Stimulated activated CD4-positive, alpha-beta T cell treated with anti-CD3 and anti-CD28 coated beads, Interleukin-1b, Interleukin-23, amount 100 ng/mL, for 24 hours (primary cell): ENCODE measurements at places on chromosomes 11 and 22.
A peak's percentile ranks its signal among the peaks of the same experiment; 100 is the strongest.

DNA sequence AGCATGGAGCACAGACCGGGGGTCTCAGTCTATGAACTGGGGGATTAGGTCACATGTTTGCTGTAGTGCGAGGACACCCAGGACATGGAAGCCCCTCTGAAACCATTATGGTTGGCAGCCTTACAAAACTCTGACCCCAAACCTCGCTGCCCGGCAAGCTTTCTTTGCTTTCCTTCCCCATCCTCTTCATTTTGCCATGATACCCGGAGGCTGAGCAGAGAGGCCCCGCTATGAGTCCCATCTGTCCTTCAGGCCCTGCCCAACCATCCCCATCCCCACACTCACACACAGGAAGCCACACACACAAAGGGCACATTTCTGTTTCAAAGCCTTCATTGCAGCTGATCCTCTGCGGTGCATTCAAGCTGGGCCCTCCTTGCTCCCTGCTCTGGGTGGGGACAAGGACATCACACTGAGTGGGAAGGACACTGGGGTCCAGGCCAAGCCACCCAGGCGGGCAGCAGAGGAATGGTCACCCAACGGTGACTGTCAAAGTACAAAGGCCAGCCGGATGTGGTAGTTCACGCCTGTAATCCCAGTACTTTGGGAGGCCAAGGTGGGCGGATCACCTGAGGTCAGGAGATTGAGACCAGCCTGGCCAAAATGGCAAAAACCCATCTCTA lies 176.5 kb downstream of the CTTN start:
- DNase-seq: no peak

DNA sequence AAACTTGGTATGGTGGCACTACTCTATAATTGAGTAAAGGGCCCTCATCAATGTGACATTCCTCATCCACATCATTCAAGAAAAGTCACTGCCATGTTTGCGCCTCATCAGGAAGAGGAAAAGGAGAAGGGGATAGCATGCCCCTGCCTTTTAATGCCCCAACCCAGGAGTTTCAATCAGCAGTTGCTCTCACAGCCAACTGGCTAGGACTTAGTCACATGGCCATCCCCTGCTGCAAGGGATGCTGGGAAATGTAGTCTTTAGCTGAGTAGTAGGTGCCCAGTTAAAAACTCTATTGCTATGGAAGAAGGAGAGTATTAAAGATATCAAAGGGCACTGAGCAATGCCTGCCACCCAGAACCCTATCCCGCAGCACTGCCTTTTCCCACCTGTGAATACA lies 10.9 kb upstream of the CCND1 start:
- DNase-seq: no peak

DNA sequence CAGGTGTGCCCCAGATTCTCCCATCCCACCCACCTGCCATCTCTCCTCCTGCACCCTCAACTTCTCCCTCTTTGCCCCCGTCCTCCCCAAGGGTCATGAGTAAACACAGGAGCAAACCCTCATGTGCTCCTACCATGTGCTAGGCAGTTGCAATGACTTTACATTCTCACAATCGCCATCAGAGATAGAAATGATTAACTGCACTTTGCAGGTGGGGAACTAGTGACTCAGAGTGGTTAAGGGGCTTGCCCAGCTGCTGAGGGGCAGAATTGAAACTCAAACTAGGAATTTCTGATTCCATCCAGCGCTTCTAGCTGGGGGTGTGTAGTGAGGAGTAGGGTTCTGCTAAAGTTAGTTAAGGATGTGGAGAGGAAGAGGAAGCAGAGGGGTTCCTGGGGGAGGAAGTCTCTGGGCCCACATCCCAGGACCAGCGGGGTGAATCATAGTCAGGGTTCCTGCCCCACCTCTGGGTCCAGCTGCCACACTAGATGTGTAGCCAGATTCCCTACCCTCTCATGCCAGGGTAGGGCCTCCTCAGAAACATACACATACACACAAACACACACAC lies 16.0 kb upstream of the PRG2 start:
- DNase-seq: no peak

- peak; percentile 59 for DNase-seq
These were observed 49.0 kb upstream of the BIRC3 start for GRCh38 chr11:102268083-102268984.

DNA sequence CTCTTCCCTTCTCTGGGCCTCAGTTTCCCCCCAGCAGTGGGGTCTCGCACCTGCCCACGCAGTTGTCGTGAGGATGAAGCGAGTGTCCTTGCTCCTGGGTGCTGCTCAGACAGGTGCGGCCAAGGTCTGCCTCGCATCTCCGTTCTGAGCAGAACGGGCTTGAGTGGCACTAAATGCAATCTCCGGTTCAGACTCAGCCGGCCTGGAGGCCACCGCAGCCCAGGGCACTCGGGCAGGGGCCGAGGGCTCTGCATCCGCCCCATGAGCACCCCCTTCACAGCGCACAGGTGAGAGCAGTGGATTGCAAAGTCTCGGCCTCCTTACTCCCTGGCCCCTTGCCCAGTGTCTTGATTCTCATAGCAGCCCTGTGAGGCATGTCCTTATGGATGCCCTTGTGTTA lies 30.1 kb upstream of the SLC22A12 start:
- no peak for DNase-seq

DNA sequence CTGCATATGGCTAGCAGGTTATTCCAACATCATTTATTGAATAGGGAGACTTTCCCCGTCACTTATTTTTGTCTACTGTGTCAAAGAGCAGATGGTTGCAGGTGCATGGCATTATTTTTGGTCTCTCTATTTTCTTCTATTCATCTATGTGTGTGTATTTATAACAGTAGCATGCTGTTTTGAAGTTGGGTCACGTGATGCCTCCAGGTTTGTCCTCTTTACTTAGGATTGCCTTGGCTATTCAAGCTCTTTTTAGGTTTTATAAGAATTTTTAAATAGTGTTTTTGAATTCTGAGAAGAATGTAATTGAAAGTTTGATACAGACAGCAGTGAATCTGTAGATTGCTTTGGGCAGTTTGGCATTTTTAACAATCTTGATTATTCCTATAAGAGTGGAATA lies 770.6 kb downstream of the CNTN5 start:
- no peak for DNase-seq

DNA sequence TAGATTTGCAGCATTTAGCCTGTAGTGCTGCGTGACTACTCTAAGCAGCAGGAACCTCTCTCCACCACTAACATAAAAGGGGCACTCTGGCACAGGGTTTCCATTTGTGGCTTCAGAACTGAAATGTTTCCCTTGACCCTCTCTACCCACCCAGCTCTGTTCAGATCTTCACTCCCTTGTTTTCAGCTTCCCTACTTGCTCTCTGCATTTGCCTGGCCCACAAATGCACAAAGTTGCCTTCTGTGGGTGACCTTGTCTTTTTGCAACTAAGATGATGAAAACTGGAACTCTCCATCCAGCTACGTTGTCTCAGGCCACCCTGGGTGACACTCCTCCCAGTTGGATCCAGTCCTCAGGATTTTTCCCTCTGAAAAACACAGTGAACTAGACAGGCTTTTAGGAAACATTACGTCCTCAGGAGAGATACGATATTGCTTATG lies 19.8 kb upstream of the PSMA1 start:
- no peak for DNase-seq

GRCh38 chr11:29319210-29319609 lies 697.6 kb downstream of the KCNA4 start:
- DNase-seq: no peak

DNA sequence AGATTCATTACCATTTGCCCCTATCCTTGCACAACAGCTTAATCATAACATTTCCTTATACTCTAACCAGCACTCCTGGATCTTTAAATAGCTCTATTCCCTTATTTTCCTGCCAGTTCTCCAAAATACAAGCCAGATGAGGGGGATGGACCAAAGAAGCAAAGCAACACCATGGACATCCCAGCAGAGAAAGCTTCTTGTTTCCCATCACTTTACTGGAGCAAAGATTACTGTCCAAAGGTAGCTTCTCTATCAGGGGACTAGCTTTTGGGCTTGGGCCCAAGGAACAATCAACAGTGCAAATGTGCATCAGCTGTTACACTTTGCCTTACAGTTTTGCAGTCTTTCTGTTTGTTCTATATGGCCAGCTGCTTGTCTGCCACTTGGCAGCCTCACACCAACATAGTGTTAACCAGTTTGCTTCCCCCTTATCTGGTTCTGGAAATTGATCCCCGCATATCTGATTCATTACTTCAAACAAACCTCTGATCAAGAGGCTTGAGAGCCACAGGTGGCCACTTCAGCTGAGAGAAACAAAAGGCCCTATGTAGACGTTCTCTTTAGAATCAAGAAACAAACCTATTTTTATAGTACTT lies 814.3 kb downstream of the METTL15 start:
- DNase-seq: no peak

DNA sequence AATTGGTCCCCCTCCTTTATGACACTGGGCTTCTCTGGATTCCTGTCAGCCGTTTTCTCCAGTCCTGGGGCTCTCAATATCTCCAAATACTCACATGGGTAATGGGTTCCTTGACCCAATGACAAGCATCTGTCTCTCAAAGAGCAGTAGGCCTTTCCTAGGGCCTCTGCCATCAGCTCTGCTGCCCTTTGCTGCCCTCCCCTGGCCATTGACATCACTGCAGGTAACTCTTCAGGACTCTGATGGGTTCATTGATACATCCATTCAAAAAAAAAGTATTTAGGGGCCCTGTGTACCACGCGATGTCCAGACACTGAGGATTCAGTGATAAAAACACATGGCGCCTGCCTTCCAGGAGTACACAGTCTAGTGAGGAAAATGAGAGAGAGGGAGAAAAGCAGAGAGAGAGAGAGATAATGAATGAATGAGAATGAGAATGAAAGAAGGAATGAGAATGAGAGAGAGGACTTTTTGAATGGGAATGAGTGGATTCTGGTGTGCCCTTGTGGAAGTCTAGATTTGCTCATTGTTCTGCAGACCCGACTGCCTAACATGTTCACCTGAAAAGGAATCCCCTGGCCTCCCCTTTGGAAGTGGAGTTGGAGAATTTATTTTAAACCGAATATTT lies 42.6 kb upstream of the OLFML1 start:
- DNase-seq: peak; percentile 55

DNA sequence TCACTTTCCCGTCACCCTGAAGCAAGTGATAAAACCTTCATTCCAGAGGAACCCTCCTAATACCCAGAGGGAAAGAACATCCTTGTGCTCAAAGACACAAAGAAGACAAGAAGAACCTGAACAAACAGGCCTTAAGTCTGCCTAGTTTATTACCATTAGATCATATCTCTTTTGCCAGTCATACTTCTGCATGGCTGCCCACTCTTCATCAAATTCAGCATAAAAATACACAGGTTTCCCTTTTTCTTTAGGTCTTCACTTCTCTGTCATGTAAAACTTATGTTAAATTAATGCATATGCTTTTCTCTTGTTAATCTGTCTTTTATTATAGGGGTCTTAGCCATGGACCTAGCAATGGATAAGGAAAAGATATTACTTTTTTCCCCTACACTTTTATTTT lies 459.7 kb downstream of the DLG2 start:
- no peak for DNase-seq

DNA sequence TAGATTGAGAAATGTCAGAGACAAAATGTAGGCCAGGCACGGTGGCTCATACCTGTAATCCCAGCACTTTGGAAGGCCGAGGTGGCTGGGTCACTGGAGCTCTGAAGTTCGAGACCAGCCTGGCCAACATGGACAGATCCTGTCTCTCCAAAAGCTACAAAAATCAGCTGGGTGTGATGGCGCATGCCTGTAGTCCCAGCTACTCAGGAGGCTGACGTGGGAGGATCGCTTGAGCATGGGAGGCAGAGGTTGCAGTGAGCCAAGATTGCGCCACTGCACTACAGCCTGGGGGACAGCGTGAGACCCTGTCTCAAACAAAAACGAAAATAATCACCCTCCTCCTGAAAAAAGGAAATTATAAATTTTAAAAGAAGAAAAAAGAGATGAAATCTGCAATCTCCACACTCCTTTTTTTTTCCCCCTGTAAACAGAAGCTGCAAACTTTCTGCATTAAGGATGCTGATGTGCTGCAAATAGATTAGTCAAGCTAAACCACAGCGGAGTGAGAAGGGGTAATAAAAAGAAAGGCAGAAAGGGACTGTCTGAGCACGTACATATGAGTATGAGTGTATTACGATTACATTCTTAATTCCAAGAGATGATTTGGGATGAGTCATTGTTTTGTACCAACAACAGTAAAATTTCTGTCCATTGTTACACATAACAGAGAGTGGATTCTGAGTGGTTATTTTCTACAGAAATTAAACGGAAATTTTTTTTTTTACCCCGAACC lies 87.3 kb downstream of the SIK3 start:
- DNase-seq: no peak

DNA sequence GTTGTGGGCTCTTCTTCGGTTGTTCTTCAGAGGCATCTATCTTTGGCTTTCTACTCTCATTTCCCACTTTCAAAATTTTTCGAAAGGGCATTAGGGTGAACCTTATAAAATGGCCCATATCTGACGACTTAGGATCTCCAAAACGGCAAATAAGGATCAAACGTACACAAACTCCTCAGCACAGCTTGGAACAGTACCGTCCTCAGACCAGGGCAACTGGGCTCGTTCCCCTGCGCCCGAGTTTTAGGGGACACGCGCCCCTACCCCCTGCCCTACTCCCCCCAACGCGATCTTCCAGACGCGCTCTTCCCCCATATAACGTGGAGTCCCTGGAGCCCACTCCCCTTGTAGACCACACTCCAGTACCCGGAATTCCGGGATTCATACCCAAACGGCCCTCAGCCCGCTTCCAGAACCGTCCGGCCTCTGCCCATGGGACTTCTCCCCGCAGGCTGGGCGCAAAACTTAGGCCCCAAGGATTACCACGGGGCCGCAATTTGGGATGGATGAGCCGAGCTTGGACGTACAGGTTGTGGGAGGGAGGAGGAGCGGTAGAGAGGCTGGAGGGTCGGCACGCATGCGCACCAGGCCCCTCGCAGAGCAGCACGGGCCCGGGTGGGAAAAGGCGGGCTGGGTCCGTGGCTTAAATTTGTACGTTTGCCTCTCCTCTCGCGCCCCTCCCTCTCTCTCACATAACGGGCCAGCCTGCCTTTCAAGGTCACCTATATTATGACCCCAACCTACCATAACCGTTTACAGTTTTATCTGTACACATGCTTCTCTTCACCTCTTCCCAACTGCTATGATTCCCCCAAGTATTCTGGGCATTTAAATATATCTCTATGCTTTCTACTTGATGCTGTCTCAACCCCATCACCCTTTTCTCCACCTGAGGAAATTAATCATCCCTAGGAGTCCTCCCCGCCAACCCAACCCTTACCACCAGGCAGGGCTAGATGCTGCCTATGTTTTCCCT lies 3.4 kb downstream of the CCDC89 start:
- DNase-seq: peak; percentile 42

GRCh38 chr11:1327064-1327460 lies 17.6 kb upstream of the TOLLIP start:
- DNase-seq: no peak

- no peak for DNase-seq
These were observed 19.2 kb upstream of the MMP13 start for GRCh38 chr11:102974552-102975280.
